NCI-H1417 (cell line): ENCODE measurements at places on chromosomes 6 and 20.

DNA sequence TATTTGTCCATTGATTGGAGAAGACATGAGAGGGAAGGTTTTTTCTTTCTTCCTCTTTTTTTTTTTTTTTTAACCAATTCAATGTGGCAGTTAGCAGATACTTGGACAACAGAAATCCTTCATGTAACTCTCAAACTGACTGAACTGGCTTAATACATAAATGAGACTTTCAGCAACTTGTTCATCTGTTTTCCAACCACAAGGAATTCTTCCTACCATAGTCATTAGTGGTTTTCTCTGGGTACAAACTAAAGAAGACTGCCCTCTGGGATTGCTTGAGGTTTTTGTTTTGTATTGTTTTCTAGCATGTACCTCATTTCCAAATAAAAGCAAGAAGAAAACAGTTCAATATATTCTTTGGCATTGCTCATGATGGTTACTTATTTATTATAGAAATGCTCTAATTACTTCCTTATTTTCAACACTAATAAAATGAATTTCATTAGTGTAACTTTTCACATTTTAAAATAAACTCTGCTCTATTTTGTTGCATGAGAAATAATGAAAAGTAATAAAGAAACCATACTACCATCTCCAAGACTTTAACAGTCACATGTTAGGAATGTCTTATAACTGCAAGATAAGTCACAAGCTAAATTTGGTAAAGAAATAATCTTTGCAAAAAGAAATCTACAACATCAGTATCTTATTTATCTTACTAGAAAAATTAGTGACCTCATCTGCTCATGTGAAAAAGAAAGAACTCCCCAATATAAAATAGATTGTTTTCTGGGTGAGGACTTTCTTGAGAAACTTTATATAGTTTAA is 52.0 kb downstream of the ME1 start:
- DNase-seq: no peak

DNA sequence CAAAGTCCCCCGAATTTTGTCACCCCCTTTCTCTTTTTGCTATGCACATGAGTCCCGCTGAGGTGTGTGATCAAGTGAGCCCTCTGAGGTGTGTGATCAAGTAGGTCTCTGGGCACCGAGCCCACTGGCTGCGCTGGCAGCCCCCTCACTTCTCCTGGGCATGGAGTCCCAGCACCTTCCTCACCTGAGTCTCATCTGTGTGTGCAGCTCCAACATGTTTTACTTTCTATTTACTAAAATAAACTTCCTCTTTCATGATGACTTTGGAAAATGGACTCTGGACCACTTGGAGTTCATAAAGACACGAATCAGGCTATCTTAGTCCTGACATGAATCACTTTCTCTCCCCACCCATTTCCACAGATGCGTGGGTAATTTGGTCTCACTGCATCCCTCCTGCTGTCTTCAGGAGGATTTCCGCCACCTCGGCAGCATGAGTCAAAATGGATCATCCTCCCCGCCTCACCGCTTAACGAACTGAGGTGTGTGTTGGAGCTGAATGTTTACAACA is 39.8 kb downstream of the PRDM1 start:
- no peak for DNase-seq

DNA sequence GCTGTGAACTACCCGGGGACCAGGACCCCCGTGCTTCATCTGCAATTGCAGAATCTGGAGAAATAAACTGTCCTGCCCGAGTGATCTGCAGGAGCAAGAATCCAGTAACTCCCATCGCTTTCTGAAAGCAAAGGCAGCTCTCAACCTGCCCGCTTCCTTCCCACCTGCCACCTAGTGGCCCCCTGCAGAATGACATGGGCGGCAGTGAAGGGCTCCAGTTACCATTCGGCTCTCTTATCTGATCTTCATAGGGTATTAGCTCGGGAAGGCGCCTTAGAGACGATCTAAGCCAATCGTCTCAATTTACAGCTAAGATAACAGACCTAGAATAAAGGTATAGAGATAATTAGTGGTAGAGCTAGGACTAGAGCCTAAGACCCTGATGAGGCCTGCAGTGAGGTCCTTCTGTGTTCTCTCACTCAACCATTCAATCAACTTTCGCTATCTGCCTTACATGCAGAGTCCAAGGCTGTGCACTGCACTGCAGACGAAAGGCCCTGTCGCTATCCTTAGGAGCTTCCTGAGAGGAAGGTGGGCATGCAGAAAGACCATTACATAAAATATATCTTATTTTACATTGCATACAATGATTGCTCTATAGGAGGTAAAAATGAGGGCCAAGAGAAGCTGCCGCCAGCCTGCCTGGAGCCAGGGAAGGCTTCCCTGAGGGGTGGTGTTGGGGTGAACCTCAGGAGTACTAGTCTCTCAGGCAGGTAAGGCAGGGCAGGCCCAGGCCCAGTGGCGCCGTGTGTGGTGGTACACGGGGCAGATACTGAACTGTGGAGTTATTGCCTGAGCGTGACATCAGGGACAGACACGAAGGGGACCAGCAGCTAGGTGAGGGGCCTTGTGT is 7.1 kb upstream of the PSMG4 start:
- peak; percentile 82 for DNase-seq

DNA sequence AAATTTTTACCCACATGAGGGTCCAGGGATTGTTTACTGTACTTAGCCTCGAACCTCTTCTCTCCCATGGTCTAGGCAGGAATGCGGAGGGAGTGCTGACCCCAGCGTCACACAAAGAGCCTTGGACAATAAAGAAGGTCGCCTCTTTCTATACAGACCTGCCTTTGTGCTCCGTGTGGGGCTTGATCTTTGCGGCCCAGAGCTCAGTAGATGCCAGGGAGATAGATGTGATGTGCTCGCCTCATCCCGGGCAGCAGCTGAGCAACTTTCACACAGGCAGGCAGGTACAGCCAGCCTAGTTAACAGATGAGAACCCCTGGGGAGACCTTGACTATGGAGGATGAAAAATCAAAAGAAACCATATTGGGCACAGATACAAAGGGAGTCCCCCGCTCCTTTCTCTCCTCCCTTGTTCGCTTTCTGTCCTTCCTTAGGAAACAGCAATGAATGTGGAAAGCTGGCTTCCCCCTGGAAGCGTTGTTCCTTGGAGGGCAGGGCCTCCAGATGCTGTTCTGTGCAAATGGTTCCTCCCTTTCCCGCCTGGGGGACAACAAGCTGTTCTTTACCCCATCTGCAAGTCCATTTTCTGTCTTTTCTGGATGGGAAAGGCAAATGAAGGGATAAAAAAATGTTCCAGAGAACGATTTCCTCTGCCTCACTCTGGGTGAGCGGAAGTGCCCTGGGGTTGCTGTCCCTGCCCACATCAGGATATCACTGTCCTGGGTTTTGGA is 128.3 kb downstream of the OLIG3 start:
- DNase-seq: no peak

GRCh38 chr20:20849161-20849560 is 136.7 kb upstream of the RALGAPA2 start:
- no peak for DNase-seq

DNA sequence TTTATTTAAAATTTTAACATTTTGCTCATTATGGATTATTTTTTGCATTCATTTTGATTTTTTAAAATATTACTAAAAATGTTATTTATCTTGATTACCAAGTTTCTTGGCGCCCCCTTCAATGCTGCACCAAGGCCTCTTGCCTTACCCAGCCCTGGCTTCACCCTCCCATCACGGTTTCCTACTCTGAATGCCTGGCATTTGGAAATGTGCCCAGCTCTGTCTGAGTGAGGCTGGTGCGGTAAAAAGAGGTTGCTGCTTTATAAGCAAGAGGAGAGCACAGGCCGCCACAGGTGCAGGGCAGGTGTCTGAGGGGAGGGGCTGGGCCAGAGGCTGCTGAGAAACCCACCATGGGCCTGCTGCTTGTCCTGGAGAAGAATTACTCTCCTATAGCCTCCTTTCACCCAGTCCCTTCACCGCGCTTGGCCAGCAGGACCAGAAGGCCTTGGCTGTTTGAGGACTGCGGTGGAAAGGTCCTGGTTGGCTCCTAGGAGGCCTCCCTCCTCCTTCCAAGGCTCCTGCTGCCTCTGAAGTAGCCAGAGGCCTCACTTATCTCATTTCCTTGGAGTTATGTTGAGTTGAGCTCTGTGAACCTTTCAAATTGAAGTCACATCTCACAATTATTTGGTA is 62.6 kb downstream of the BANF2 start:
- DNase-seq: no peak

DNA sequence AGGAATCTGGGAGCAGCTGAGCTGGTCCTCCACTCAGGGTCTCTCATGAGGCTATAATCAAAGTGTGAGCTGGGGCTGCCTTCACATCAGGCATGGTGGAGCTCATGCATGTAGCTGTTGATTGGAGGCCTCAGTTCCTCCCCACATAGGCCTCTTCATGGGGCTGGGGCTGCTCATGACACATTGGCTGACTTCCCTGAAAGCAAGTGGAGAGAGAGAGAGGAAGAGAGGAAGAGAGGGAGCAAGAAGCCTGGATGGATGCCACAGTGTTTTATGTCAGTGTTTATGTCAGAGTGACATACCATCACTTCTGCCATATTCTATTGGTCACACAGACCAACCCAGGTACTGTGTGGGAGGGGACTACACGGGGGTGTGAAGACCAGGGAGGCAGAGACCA is 43.8 kb downstream of the EYA2 start:
- no peak for DNase-seq

- DNase-seq: no peak
Measured at GRCh38 chr6:148888856-148889255, 142.0 kb downstream of the UST start.

- no peak for DNase-seq
Measured at GRCh38 chr6:167984144-167984719, 13.2 kb upstream of the KIF25 start.

DNA sequence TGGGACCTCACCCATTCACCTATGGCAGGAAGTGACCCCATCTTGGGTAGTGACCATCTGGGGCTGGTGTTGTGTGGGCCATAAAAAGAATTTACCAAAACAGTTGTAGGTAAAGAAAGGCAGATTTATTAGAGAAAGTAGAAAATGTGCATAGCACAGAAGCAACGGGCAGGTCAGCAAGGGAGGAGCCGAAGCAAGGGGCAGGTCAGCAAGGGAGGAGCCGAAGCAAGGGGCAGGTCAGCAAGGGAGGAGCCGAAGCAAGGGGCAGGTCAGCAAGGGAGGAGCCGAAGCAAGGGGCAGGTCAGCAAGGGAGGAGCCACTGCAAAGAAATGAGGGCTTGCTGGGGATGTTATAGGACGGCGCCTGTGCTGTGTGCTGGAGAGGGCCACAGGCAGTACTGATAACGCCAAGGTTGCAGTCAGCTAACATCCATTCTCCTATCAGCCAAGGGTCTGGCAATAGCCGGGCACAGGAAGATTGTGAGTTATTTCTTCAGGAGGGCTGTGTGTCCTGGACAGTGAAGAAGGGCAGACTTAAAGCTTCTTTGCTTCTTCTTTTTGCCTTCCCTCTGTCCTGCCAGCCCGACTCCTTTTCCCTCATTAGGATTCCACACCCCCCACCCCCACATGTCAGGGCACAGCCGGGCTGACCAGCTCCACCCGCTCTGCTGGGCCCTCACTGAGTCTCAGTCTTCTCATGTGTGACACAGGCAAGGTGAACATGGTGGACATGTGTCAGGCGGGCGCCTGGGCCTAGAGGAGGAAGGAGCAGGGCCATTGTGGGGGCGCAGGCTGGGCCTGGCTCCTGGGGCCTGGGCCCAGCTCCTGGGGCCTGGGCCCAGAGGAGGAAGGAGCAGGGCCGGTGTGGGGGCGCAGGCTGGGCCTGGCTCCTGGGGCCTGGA is 31.6 kb upstream of the CHRNA4 start:
- DNase-seq: no peak

DNA sequence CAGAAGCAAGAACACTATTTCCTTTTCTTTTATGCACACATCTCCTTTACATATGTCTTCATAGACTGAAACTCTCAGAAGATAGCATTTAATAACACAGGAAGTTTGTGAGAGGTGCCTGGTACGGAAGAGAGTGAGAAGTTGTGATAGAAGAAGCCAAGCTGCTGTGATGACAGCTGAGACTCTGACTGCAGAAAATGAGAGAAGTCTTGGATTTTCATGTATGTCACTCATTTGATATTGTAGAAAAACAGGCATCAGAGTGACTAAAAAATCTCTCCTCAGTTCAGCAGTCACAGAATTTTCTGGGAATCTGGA is 154.9 kb upstream of the BMP2 start:
- DNase-seq: no peak

DNA sequence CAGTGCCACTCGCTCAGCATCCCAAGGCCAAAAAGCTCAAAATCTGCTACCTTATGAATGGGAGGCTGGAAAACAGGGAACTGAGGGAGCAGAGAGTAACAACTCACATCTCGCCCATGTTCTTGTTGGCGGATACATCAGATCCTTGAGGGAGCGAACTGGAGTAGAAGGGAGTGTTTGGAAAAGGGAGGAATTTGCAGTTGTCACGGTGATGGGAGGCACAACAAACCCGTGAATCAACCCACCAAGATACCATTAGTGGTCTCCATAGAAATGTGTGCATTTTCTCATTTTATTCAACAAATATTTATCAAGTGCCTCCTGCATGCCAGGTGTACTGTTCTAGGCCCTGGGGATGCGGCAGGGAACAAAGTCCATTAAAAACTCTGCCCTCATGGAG is 212.1 kb downstream of the EYA2 start:
- no peak for DNase-seq

GRCh38 chr6:122651031-122651430 is 40.8 kb downstream of the PKIB start:
- DNase-seq: no peak

- no peak for DNase-seq
Measured at GRCh38 chr20:8061861-8062518, 42.4 kb upstream of the TMX4 start.

DNA sequence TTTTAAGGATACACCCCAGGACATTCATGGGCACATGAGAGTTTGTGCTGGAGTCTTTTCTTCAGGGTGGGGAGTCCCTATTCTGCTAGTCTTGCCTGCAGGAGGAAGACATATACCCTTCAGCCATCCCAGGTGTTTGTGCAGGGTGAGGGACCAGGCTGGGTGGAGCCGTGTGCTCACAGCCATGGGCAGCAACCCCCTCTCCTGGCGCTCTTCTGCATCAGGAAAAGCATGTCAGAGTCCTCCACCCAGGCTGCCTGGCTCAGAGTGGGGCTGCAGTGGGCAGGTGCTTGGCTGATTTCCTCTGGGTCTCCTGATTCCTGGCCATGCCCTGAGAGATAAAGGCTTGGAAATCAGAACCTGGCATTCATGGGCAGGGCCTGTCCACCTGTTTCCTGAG is 22.7 kb upstream of the MLN start:
- DNase-seq: no peak

DNA sequence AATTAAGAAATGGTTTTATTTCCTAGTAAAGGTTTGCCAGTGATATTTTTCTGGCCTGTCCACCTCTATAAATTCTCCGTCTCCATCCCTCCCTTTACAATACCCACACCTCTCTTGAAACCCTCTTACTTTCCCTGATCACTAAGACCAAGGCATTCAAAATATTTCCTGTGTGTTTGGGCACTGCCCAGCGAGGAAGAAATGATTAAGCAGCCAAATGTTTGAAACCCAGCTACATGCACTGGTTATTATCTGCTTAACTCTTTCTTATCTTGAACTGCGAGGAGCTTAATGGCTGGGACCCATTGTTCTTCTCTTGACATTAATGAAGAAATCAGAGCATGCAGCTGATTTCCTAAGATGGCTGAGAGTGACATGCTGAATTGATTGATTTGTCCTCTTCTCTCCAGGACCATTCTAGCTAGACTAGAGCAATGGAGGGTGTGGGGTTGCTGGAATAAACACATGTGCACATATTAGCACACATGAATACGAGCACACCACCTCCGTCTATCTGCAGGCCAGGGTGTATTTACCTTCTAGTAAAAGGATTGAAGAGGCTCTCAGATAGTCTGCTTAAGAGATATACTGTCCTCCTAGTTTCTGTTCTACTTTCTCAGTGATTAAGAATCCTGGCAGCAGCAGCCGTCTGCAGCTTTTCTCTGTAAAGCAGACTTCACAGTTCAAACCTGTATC is 46.1 kb upstream of the PRDM1 start:
- no peak for DNase-seq

- DNase-seq: no peak
Measured at GRCh38 chr6:40378071-40378724, 209.0 kb downstream of the LRFN2 start.
